ENCODE measurements at places on chromosomes 5 and 9.

GRCh38 chr5:83957188-83957587 lies 236.5 kb upstream of the HAPLN1 start:
- DNase-seq: no peak

- DNase-seq: no peak
Measured at GRCh38 chr5:142254431-142254830, 70.4 kb downstream of the SPRY4 start.

DNA sequence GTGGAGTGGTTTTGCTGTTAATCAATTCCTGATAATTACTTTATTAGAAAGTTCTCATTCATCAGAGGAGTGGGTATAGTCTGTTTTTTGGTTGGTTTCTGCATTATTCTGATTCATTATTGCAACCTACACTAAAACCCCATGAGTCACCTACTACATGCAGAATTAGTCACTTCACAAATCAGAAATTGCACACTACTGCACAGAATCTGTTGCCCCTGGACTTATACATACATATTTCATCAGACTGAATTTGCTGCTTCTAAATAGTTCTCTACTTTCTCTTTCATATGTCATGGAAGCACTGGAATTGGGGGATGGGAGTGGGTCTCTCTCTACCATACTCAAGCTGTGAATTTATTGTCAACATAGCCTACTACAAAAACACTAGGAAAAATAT lies 585.1 kb downstream of the DNAH5 start:
- DNase-seq: peak; percentile 42

GRCh38 chr5:131279204-131279603 lies 15.4 kb downstream of the CDC42SE2 start:
- DNase-seq: no peak

GRCh38 chr5:106587-106986 lies 14.6 kb downstream of the PLEKHG4B start:
- no peak for DNase-seq

- DNase-seq: no peak
Measured at GRCh38 chr5:159252195-159252594, 10.9 kb upstream of the UBLCP1 start.

DNA sequence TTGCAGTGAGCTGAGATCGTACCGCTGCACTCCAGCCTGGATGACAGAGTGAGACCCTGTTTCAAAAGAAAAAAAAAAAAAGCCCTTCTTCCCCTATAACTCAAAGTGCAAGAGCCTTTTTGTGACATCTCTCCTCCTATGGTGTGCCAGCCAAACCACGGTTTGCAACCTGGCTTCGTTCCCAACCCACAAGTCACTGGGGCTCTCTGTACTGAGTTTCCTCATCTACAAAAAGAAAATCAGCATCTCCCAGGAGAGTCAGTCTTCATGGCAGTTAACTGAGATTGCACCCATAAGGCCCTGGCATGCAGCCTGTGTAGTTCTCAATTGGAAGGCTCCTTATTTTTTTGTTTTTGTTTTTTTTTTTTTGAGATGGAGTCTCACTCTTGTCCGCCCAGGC lies 14.8 kb downstream of the ODF2 start:
- DNase-seq: no peak

- DNase-seq: no peak
Measured at GRCh38 chr5:67209141-67209771, 12.7 kb upstream of the CD180 start.

- DNase-seq: no peak
Measured at GRCh38 chr9:93206576-93207155, 22.7 kb downstream of the WNK2 start.

GRCh38 chr9:121178676-121179372 lies 22.8 kb downstream of the RAB14 start:
- DNase-seq: no peak

- DNase-seq: no peak
Measured at GRCh38 chr9:16331527-16331926, 538.9 kb downstream of the BNC2 start.

DNA sequence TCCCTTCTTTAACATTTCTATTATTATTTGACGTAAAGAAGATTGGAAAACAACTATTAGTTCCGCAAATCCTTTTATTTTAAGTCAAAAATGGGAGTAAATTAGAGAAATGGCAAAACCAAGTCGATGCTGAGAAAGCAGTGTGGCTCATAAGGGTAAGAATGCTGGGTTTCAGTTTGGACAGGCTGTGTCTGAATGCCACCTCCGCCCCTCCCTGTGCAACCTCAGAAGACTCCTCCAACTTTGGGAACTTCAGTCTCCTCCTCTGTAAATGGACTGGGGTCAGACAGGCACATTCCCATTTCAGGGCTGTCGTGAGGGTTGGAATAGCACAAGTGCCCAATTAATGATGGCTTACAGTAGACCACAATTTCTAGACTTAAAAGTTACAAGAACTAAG lies 154.0 kb downstream of the GABBR2 start:
- no peak for DNase-seq

DNA sequence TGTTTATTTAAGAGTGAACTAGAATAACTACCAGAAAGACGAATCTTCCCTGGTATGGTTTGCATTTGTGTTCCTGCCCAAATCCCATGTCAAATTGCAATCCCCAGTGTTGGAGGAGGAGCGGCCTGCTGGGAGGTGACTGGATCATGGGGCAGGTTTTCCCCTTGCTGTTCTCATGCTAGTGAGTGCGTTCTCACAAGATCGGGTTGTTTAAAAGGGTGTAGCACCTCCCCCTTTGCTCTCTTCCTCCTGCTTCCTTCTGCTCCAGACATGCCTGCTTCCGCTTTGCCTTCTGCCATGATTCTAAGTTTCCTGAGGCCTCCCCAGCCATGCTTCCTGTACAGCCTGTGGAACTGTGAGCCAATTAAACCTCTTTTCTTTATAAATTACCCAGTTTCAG lies 210.3 kb upstream of the TBC1D2 start:
- DNase-seq: no peak
